Pons (tissue), 1 donor: ENCODE measurements at places on chromosomes 11 and 22.

DNA sequence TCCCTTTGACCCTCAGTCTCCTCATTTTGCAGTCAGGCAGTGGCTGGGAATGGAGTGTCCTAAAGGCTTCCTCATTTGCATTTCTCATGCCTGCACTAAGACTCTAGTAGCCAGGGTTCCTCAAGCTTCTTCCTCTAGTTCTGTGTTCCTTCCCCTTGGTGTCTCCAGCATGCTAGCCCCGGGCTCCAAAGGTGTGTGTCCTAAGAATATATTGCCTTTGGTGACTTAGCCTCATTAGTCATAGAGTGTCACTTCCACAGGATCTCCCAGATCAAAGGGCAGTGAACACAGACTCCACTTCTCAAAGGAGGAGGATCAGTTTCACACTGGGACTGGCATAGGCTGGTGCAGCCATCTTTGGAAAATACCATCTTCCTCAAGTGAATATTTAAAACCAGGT lies 21.4 kb upstream of the ACER3 start:
- DNase-seq = no peak

- no peak for DNase-seq
Observed at GRCh38 chr22:39559456-39560105, 11.0 kb upstream of the CACNA1I start.

DNA sequence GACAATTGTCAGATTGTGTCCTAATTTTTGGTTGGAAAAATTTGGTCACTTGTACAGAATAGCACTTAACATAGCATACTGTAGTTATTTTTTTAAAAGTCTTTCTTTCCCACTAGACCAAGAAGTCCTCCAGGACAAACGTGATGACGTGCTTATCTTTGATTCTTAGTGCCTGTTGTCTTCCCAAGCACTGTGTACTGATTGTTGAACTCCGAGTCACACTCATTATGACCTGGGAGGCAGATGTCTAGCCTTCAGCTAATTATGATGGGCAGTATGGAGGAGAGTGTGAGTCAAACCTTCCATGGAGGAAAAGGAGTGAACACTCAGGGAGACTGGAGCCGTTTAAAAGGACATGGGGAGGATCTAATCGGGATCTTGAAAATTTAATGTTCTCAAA lies 119.8 kb downstream of the SPON1 start:
- DNase-seq = no peak

GRCh38 chr11:125433454-125434121 lies 62.5 kb downstream of the FEZ1 start:
- DNase-seq = peak; percentile 81

DNA sequence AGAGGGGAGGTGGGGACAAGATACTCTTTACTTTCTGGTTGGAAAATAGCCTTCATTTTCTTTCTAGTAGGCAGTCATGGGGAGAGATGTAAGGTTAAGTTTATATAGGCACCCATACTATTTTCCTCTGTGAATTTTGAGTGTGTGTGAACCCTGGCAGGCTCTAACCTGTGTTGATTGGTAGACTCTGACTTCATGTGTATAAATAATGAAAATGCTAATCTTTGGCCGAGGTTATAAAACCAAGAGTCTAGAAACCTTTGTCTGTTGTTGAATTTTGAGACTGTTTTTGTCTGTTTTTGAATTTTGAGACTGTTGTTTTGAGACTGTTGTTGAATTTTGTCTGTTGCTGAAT lies 14.0 kb downstream of the TRIM44 start:
- DNase-seq = no peak

DNA sequence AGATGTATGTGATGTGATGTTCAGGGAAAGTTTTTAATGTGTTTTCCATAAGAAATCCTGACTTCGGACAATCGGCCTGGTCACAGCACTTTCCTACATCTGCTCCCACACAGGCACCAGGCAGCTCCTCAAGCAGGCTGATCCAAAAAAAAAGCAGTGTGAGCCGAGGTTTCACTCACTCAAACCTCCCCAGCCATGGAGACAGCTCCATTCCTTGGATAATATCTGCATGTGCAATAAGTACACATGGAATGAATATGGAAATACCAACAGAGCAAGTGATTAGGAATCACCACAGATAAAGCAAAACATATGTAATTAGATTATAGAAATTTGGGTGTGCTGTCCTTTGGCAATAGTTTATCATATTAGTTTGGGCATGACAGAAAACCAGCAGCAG lies 88.8 kb upstream of the API5 start:
- no peak for DNase-seq

DNA sequence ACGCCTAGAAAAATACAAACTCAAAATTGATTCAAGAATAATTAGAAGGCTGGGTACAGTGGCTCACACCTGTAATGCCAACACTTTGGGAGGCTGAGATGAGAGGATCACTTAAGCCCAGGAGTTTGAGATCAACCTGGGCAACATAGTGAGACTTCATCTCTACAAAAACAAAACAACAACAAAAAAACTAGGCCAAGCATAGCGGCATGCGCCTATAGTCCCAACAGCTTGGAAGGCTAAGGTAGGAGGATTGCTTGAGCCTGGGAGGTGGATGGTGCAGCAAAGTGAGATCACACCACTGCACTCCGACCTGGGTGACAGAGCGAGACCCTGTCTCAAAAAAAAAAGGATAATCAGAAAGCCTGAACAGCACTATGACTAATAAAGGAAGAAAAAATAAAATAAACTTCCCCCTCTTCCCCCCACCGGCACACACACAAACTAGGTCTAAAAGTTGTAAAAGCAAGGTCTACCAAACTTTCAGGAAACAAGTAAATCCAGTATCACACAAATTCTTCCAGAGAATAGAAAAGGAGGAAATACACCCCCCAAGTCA lies 35.8 kb downstream of the RRAS2 start:
- DNase-seq = no peak

- no peak for DNase-seq
Observed at GRCh38 chr22:49968313-49968830, 7.8 kb downstream of the PIM3 start.

- DNase-seq = no peak
Observed at GRCh38 chr22:31627223-31627731, 34.7 kb downstream of the PISD start.
